NCI-H524 (cell line): ENCODE measurements at places on chromosomes 2 and 18.

- no peak for DNase-seq
Measured at GRCh38 chr2:190270298-190270697, 49.3 kb downstream of the HIBCH start.

- no peak for DNase-seq
Measured at GRCh38 chr2:182920631-182921056, 54.2 kb upstream of the FRZB start.

DNA sequence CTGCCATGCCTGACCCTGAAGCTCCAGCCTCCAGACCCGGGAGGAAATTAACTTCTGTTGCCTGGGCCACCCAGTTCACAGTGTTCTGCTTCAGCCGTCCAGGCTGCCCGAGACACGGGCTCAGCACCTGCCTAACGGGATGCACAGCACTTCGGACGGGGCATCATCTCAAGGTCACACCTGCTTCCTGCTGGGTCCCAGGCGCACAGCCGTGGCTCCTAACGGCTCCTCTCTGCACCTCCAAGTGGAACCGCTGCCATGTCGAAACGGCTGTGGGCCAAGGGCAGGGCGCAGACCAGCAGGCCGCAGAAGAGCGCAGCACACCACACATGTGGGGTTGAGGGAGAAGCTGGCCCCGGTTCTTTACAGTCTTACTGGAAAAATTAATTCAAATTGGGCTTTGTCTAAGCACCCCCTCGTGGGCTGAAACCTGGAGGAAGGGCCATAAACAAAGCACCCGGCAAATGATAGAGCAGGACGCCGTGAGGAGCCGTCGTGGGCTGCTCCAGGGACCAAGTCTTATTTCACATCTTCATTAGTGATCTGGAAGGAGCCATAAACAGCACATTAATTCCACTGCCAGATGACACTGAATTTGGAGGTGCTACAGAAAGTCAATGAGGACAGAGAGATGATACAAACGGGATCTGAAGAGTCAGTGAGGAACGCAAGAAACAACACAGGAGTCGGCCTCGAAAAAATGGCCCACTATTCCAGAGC, 59.6 kb downstream of the EIPR1 start:
- DNase-seq = no peak

GRCh38 chr18:8745355-8746014, 40.1 kb downstream of the MTCL1 start:
- no peak for DNase-seq

DNA sequence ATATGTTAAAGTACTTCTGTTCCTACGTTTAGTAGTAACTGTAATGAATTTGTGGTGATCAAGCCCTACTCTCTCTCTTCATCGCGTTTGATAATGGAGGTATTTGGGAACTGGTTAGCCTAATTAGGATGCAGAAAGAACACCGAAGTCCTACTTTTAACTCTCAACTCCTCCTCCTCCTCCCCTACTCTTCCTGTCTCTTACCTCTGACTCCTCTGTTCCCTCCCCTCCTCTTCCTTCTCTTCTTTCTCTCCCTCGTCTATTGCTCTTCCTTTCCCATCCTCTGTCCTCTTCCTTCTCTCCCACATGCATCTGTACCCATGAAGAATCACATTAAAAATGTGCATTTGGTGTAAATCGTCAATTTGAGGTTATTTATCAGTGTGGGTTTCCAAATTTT, 57.8 kb downstream of the RMDN2 start:
- DNase-seq = no peak

- DNase-seq = no peak
Measured at GRCh38 chr18:59062643-59063006, 77.1 kb upstream of the SEC11C start.

DNA sequence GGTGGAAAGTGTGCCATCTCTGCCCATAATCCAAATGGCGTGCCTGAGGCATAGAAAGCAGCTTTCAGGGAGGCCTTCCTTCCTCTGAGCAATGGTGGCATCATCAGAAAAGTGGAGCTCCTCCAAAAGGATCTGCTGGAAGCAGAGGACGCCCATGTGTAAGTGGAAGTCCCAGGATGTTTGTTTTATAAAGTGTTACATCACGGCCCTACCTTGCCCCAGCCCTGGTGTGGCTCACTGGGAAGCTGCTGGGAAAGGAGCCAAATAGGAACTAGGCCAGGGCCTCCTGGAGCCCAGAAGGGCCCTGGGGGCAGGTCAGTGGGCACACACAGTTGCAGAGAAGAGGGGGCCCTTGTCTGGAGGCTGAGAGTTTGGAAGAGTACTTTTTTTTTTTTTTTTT, 4.2 kb upstream of the ODC1 start:
- DNase-seq = no peak

DNA sequence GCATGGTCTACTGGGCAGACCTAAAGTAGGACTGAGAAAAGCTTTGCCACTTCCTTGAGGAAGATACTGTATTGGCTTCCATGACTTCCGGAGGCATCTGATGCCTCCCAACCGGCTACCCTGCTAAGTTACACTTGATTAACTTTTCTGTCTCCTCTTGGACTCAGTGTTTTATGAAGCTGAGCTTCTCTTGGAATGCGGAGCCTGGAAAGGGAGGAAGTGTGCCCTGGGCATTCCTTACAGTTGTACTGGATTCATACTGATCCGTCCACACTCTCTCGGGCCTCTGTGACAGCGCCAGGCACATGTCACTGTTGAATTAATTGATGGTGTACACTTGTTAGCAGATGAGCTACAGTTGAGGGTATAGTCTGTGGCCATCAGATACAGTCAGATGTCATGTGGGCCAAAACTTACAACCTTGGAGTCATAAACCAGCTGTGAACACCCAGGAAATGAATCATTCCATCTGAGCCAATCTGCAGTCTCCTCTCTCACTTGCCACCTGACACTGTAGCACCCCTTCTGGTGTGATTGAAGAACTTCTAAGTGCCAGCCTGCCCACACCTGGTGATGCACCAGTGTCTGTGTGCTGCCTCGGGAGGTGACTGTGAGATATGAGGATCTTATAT, 122.5 kb downstream of the FHOD3 start:
- peak; percentile 62 for DNase-seq

DNA sequence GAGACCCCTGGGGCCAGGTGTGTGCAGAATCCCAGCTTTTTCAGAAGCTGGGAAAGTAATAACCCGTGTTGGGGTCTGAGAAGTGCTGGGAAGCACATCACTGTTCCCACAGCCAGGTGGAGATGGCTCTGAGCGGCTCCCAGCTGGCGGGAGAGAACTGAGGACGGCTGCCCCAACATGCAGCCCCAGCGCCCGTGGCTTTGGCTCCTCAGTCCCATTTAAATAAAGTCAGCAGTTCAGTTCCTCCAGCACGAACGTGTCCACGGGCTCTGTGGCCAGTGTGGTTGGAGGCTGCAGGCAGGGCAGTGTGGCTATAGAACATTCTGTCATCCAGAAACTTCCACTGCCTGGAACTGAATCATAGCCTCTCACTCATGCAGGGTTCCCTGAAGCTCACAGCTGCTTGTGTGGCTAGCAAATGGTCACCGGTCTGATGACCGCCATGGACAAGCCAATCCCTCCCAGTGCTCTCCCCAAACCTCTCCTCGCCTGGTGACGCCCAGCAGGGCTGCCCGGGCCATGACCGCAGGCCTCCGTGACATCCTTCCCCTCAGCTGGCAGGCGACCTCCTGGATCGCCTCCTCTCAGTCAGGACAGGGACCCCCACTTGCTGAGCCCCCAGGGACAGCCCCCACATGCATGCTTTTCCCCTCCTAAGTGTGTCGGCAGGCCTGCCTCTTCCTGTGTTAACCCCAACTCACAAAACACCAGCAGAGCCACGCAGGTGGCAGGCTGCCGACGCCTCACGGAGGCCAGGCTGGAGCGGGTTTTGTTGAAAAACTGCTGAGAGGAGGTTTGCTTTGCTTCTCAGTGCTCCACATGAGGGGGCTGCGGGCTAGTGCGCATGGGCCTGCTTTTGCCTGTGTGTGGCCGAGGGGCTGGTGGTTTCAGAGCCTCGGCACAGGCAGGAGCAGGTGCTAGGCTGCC, 1.3 kb downstream of the RTP5 start:
- DNase-seq = peak; percentile 38

GRCh38 chr2:120747706-120748105, 12.0 kb downstream of the GLI2 start:
- peak; percentile 77 for DNase-seq

DNA sequence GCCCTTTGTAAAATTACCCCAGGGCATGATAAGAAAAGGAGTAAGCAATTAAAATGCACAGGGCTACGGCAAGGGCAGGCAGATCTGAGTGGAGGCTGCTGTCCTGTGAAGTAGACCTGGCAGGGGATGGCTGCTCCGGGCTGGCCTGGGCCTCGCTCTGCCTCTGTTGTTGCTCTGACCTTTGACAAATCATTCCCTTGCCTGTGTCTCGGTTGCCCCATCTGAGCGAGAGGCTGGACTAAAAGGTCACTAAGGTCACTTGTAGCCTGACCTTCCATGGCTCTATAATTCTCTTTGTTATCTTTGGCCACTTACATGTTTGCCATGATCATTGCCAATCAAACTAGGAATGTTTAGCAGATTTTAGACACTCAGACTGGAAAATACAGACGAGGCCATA, 118.1 kb downstream of the KLHL29 start:
- no peak for DNase-seq

DNA sequence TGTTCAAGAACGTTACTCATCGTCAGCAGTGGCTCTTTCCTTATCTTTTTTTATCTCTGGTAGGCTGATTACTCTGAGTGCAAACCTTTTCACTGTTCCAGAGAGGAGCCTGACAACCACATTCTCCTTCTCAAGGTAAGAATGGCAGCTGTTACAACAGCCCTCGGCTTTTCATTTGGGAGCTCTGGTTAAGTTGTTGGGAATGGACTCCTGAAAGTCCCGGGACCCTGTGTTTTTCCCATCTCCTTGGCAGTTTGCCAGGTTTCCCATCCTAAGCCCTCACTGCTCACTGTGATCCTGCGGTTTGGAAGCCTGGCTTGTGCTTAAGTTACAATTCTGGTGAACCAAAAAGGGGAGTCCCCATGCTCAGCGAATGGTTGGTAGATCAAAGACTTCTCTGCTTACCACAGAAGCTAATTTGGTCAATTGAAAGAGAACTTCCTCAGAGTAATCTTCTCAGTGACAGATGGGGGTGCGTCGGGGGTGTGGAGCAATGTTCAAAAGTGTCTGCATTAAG, 122.3 kb downstream of the LYPD6B start:
- peak; percentile 42 for DNase-seq

- no peak for DNase-seq
Measured at GRCh38 chr2:44906972-44907371, 34.5 kb upstream of the SIX3 start.

DNA sequence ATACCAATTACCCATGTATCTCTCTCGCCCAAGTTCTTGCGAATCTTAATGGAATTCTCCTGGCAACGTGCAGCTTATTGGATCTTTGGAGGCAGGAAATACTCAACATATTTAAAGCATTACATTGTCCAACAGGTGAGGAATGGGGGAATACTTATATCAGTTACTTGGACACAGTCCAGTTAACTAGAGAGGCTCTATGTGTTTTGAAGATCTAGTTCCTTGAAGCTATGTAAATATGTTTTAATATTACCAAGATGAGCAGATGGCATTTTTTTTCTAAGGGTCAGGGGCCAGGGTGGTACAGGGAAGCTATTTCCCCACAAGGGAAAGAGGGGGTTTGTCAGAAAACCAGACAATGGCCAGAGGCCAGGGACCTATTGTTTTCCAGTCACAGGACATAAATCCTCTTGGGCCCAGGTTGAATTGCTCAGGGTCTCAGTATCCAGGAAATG, 26.8 kb upstream of the MC5R start:
- no peak for DNase-seq

DNA sequence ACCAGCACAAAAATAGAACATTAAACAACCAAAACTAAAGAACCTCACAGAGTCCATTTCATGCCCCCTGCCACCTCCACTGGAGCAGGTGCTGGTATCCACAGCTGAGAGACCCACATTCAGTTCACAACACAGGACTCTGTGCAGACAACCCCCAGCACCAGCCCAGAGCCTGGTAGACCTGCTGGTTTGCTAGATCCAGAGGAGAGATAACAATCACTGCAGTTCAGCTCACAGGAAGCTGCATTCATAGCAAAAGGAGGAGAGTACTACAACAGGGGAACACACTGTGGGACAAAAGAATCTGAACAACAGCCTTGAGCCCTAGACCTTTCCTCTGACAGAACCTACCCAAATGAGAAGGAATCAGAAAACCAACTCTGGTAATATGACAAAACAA, 326.7 kb downstream of the METTL4 start:
- DNase-seq = no peak

DNA sequence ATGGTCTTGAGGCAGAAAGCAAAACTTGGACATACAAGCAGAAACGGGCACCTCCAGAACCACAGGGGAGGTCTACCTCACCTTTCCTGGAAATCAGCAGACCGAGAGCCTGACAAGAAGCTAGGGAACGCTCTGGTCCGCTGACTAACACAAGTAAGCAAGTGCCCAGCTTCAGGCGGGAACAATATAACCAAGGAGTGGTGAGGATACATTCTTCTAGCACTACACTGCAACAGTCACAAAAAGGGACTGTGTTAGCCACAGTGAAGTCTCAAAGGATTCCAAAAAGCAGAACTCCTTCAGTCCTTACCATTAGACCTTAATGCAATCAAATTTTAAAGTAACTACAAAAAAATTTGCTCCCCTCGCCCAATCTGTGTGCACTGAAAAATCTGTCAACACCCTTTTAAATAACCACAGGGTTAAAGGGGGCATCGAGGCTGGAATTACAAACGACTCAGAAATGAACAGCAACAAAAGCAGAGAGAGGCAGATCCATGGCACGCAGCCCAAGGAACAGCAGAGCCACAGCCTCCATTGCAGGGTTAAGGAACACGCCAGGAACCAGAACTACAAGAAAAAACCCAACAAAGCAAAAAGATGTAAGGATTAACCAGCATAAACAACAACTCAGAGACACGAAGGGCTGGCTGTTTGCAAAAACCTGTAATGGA, 7.1 kb downstream of the THAP4 start:
- no peak for DNase-seq

GRCh38 chr2:210617318-210617717, 60.9 kb downstream of the CPS1 start:
- DNase-seq = no peak

DNA sequence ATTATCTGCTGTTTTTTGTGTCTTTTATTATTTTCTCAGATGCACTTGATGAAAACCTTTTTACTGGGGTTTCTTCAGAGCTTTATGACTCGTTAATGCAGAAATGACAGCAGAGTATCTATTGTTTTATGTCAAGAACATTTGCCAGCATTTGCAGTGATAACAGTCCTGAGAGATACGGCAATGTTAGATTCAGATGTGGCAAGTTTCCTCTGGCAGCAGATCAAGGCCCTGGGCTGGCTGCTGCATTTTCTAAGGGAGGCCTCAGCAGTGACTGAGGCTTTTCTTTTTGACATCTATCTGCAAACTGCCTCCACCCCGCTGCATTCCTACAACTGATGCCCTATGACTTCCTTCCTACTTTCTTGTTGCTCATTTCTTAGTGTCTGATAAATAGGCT, 40.2 kb downstream of the EFEMP1 start:
- no peak for DNase-seq

GRCh38 chr2:178391701-178392100, 59.3 kb downstream of the PRKRA start:
- DNase-seq = no peak

- DNase-seq = no peak
Measured at GRCh38 chr2:221374234-221374633, 197.9 kb downstream of the EPHA4 start.

- DNase-seq = no peak
Measured at GRCh38 chr2:167943368-167943767, 304.0 kb downstream of the STK39 start.

GRCh38 chr18:51957001-51957400, 383.0 kb upstream of the DCC start:
- no peak for DNase-seq

GRCh38 chr2:54655046-54655809, 68.2 kb upstream of the EML6 start:
- DNase-seq = no peak

GRCh38 chr2:145930318-145930717, 1410.4 kb upstream of the ZEB2 start:
- DNase-seq = no peak

GRCh38 chr2:123816203-123816602, 208.9 kb upstream of the CNTNAP5 start:
- no peak for DNase-seq
